ENCODE measurements at places on chromosomes 6 and 20.

- DNase-seq: no peak
These were observed 155.1 kb downstream of the PRDM13 start for GRCh38 chr6:99761711-99762110.

GRCh38 chr20:45347936-45348778 lies at the start of gene SDC4:
SDC4 (minus strand) TSS chr20:45348424; CDS start chr20:45348384, 40 bp downstream.
- DNase-seq: no peak

- no peak for DNase-seq
These were observed 122.9 kb downstream of the MAP7 start for GRCh38 chr6:136427378-136427717.

- DNase-seq: no peak
These were observed 16.1 kb upstream of the LAMP5 start for GRCh38 chr20:9498322-9498721.

GRCh38 chr6:39377539-39377950 lies 55.0 kb upstream of the KCNK16 start:
- DNase-seq: peak; percentile 70

- no peak for DNase-seq
These were observed 144.3 kb downstream of the ADGRB3 start for GRCh38 chr6:68779366-68779765.

DNA sequence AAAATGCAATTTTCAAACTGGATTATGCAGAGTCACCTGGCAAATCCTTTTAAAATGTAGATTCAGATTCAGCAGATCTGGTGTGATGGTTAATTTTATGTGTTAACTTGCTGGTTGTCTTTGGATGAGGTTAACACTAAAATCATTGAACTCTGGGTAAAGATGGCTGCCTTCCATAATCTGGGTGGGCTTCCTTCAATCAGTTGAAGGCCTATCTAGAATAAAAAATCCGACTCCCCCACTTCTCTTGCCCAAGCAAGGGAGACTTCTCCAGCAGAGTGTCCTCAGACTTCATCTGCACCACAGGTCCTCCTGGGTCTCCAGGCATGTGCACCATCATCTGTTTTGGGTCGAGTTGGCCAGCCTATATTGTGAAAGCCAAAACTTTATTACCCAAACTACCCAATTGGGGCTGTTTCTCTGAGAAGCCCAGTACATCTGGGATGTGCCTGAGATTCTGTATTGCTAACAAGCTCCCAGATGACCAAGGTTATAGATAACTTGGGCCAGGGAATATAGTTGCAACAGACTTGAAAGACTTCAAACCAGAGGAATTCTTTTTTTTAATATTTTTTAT lies 1.6 kb upstream of the SLC17A5 start:
- no peak for DNase-seq

DNA sequence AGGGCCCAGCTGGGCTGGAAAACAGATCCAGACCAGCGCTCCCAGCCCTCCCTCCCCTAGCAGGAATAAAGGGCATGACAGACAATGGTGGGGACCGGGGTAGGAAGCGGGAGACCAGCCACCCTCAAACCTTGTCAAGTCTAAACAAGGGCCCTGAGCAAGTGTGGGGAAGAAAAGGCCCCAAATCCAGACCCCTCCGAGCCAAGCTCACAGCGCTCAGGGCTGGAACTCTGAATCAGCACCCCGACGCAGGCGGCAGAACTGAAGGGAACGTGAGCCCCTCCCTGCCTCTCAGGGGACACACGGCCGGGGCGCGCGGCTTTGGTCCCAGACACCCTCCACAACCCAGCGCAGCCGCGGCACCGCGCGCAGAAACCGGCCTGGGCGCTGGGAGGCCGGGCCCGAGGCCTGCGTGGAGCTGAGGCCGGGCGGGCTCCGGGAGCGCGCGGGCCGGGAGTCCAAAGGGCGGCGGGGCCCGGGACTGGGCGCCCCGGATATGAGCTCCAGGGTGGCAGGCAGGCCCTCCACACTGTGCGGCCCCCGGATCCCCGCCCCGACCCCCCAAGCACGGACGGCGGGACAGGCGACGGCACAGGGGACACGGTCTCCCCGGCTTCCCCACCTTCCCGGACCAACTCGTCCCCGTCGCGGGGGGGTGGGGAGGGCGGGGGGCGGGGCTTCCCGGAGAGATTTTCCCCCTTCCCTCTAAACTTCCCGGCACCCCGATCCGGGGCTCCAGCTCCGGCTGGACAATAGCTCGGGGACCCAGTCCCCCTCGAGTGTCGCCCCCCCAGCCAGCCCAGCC lies 641 bp downstream of the TEAD3 start:
- DNase-seq: no peak

DNA sequence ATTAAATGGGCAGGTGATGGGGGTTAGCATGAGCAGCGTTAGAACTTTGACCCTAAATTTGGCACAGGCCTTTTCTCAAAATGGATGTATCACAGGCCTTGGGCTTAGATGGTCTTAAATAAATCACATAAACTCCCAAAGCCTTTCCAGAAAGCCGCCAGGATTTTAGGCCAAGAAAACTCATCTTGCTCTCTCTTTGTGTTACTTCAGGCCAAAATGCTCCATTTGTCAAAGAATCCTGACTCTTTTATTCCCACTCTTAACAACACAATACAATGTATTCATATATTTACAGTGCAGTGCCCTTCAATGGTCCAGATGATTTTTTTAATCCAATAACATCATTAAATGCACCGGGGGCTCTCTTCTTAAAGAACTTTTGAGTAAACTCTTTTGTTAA lies 5.9 kb upstream of the TCP11 start:
- DNase-seq: no peak

Measured in left renal pelvis (tissue), 4 donors.